Suppressor macrophage treated with lipopolysaccharide for 4 hours (primary cell): ENCODE measurements at places on chromosomes 3 and 15.

DNA sequence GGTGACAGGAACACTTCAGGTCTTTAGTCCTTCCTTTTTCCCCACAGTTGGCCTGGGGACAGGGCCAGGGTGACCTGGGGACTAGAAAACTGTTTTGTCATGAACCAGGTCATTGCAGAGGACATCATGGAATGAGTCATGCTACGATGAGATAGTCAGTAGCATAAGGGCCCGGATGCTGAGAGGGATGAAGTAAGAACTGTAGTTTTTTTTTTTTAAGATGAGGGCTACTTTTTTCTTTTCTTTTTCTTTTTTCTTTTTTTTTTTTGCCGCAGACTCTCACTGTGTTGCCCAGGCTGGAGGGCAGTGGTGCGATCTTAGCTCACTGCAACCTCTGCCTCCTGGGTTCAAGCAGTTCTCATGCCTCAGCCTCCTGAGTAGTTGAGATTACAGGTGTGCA, 8.0 kb downstream of the MAP2K5 start:
- DNase-seq: peak; percentile 63

DNA sequence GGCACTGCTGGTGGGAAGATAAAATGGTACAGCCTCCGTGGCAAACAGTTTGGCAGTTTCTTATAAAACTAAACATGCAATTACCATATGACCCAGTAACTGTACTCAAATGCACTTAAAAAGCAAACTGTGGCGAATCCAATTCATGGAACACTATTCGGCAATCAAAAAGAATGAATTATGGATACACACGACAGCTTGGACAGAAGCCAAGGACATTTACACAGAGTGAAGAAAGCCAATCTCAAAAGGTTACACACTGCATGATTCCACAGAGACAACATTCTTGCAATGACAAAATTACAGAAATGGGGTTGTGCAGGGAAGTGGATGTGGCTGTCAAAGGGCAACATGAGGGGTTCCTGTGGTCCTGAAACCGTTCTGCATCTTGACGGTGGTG, 122.1 kb upstream of the IQSEC1 start:
- DNase-seq: no peak

DNA sequence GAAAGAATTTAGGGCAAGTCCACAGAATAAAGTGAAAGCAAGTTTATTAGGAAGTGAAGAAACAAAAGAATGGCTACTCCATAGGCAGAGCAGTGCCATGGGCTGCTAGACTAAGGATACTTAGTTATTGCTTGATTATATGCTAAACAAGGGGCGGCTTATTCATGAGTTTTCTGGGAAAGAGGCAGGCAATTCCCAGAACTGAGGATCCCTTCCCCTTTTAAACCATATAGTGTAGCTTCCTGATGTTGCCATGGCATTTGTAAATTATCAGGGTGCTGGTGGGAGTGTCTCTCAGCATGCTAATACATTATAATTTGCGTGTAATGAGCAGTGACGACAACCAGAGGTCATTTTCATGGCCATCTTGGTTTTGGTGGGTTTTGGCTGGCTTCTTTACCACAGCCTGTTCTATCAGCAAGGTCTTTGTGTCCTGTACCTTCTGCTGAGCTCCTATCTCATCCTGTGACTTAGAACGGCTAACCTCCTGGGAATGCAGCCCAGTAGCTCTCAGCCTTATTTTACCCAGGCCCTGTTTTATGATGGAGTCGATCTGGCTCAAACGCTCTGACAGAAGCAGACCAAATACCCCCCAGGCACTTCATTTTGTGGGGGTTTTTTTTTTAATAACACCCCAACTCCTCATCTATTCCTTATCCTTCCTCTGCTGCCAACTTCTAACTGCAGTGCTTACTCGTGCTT, 103.0 kb upstream of the RARB start:
- DNase-seq: no peak

- DNase-seq: peak; percentile 51
Measured at GRCh38 chr3:57556459-57557084, 498 bp downstream of the PDE12 start.

- DNase-seq: peak; percentile 90
Measured at GRCh38 chr3:183513046-183513706, 42.3 kb downstream of the KLHL6 start.

DNA sequence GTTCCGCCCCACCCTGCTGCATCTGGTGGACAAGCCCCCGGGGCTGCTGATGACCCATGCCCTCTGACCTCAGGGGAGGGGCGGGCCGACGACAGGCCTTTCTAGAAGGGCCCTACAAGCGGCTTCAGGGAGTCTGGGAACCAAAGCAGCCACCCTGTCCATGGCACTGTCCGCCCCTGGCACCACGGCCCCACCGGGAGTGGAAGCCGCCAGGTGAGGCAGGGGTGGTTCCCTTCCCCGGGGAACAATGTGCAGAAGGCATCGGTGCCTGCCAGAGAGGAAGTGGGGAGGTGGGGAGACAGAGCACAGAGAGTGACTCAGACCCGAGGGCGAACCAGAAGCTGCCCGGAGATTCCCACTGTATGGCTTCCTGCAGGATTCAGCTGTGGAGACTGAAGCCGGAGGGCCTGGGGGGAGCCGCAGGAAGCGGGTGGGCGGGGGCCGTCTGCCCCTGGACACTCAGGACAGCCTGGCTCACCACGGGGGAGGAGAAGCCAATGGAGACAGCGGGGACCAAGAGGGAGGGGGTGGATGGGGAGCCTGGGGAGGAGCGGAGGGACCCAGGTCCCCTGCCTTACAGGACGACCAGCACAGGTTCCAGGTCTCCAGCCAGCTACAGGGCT, 134.0 kb downstream of the TPRA1 start:
- DNase-seq: peak; percentile 44

- DNase-seq: peak; percentile 75
Measured at GRCh38 chr3:157064402-157064801, 95.5 kb downstream of the CCNL1 start.

- DNase-seq: no peak
Measured at GRCh38 chr3:190012314-190012782, 108.3 kb downstream of the P3H2 start.

- no peak for DNase-seq
Measured at GRCh38 chr3:52331906-52332305, 15.8 kb downstream of the DNAH1 start.

DNA sequence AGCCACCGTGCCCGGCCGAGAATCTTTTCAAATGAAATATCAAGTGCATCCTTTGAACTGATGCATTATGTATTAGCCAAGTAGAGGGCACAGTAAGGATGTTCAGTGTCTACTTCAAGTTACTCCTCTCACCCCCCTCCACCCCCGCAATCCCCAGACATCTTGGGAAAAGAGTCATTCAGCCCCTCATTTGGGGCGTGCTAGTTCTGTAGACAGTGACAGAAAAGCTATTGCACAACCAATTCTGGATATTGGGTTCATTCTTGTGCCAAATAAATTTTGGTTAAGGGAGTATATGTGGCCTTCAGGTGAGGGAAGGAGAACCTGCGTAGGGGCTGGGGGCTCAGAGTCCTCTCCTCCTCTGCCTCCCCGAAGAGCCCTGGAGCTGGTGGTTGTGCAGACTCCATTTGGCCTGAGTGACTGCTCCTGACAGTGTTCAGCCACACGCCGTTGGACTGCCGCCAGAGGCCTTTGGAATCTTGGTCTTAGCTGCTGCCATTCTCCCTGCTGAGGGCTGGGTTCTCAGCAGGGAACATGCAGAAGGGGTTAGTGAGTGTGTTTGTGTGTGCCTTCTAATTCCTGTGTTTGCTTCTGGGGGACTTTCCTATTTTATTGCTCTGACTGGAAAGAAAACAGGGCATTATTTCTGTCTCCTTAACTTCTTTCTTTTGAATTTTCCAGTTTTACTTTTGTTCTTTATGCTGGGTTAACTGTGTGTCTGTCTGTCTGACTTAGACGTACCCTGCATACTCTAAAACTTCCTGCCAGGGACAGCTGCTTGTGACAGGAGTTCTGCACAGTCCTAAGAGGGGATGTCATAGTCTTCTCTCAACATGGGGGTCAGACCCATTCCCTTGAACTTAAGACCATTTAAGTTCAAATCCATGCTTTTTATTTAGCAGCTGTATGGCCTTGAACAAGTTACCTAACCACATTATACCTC, 21.0 kb downstream of the RARB start:
- DNase-seq: no peak

- peak; percentile 71 for DNase-seq
Measured at GRCh38 chr3:184637705-184638104, 74.2 kb downstream of the MAGEF1 start.

DNA sequence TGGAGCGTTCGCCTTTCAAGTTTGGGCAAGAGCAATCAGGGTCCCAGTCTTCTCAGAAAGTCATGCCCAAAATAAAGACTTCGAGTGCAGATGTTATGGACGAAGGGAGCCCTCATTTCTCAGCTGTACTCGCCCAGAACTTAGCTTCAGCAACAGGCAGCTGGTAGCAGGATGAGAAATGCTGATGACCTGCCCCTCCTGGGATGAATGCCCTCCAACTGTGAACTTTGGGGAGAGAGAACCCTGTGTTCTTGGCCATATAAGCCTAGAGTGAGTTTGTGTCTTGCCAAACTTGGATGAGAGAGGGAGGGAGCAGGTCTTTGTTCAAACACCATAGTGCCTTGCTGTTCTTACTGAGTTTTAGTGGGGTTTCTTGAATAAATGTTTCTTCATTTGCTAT, 400.3 kb downstream of the LRTM1 start:
- no peak for DNase-seq

- no peak for DNase-seq
Measured at GRCh38 chr15:96217983-96218382, 112.5 kb upstream of the NR2F2 start.

DNA sequence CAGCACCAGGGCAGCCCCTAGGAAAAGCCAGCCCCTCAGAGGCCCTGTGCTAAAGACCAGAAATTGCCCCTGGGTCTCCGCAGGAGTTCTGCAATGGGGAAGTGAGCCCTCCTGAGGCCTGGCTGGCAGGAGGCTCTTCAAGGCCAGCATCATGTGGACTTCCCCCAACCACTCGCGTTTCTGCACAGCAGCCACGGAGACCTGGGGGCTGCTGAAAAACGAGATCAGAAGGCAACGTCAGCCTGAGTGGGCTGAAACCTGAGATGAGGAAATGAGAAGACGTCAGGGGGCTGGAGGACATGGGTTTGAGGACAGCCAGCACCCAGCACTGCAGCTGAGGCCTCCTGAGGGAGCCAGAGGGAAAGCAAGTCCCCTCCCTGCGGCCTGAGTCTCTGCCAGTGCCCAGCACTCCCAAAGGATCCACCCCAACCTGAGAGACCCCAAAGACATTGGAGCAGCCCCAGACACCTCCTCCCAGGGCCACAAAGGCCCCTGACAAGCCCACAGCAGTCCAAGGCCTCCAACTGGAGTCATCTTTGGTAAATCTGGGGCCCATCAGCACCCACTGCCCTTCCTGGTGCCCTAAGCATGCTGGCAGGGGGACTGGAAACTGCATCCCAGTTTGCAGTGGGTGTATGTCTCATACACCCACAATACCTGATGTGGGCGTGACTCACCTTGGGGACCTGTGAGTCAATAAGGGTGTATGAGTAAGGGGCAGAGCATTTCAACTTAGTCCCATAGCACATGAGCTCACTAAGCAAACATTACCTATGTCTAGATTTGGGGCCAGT, 29.2 kb upstream of the CYP11A1 start:
- peak; percentile 81 for DNase-seq

DNA sequence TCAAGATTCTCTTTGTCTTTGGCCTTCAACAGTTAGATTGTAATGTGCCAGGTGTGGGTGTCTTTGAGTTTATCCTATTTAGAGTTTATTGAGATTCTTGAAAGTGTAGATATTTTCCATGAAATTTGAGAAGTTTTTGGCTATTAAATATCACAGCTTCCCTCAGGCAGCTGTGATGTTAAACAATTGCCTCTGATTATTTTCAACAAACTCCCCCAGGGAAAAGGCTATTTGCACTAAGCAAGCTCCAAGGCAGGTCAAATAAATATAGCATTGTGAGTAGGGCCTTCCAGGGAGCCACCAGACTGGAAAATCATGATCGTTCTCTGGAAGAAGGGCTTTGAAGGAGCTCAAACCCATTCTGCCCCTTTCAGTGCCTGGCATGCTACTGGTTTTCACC, 107.0 kb downstream of the EEFSEC start:
- DNase-seq: no peak

DNA sequence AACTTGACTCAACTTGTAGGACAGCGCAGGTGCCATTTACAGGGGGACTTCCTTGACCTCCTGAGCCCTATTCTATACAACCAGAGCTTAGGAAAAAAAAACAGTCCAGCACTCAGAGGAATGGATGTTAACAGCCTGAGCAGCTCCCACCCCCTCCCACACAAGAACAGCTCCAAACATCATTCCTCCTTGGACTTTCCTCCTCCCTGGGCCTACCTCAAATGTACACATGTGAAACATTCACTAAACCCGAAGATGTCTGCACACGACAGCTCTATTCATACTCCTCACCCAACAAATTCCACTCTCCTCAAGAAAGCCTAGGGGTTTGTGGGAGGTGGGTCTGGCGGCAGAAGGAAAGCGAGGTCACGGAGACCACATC, 503 bp upstream of the ATRIP start:
- DNase-seq: no peak

DNA sequence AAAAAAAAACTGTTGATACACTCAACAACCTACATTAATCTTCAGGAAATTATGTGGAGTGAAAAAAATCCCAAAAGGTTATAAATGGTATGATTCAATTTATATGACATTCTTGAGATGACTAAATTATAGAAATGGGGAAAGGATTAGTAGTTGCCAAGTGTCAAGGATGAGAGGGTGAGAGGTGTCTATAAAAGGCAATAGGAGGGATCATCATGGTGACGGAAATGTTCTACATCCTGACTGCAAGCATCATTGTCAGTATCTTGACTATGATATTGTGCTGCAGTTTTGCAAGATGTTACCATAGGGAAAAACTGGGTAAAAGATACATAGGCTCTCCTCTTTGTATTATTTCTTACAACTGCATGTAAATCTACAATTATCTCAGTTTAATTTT, 125.6 kb downstream of the FRMD5 start:
- DNase-seq: no peak

GRCh38 chr15:41980654-41981323, 8.4 kb upstream of the EHD4 start:
- peak; percentile 39 for DNase-seq

GRCh38 chr3:174907027-174907426, 47.9 kb downstream of the NAALADL2 start:
- no peak for DNase-seq

DNA sequence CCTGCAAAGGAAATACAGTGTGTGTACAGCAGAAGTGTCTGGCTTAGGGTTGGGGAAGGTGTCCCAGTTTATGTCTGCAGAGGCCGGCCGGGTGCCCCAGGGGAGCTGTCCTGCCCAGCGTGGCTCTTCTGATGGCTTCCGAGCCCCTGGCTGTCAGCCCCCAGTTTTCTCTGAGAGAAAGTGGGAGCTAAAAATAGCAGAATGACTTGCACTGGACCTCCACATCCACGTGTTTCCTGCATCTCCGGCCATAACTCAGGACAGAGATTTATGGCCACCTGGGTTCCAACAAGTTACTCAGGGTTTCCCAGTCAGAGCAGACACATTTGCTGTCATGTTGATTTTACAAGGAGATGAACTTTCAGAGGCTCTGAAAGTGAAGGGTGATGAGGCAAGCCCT, 192.0 kb downstream of the ATP10A start:
- no peak for DNase-seq

GRCh38 chr15:38085931-38086568, 151.6 kb downstream of the TMCO5A start:
- DNase-seq: peak; percentile 62
